Midbrain (tissue), 1 donor: ENCODE measurements at places on chromosomes 5 and 9.

- no peak for DNase-seq
Measured at GRCh38 chr5:54769072-54769471, 216.3 kb downstream of the ESM1 start.

DNA sequence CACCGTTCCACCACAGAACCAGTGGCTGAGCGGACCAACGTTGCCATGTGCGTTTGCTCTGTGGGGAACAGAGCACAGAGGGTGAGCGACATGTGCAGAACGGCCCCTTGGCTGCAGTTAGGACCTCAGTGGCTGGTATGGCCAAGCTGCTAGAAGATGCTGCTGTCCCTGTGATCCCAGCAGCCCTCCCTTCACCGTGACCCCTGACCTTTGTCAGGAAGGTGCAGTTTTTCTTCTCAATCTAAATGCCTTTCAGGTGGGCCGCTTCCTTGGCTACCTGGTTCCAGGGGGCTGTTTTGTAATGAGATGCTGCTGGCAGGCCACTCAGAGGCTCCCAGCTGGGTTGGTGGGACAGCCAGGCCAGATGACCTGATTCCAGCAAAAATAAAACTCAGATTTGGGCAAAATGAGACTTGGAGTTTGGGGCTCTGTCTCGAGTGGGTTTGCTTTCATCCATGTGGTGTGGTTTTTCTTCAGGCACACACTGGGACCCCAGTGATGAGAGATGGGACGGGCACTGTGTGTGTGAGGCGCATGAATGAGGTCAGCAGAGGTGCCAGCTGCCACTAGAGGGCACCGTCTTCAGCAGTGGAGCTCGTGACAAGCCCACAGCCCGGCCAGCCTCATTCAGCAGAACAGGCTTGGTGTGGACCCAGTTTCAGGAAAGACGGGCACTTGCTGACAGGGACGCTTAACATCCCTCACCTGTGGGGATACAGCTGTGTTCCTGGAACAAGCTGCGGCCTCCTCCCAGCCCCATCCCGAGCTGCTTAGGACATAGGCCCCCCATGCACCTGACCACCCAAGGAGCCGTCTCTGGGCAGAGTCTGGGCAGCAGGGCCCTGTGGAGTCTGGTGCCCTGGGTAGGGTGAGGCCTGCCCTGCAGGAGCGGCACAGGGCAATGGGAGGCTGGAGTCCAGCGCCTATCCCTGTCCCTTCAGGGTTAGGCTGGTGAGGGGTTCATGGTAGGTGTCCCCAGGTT is 4.1 kb downstream of the MRPS2 start:
- DNase-seq = peak; percentile 59

- no peak for DNase-seq
Measured at GRCh38 chr5:113866763-113867162, 353.3 kb downstream of the YTHDC2 start.

DNA sequence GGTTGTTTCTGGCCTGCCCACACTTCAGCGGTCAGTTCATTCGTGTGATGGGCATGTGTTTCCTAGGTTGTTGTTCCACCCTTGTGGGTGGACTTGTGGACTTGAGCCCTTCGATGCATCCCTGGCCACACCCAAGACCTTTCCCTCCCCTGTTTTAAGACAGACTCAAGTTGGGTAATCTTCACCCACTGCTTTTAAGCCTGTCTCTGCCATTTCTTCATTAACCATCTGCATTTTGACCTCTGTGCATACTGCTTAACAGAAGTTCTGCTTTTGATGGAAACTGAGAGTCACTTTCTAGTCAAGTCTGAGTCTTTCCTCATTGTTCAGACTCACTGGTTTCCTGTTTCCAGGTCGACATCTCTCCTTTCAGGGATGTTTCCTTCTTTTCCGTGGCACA is 233.7 kb downstream of the ARHGEF28 start:
- no peak for DNase-seq

GRCh38 chr5:32709750-32710549 is 1.2 kb upstream of the NPR3 start:
- peak; percentile 45 for DNase-seq

DNA sequence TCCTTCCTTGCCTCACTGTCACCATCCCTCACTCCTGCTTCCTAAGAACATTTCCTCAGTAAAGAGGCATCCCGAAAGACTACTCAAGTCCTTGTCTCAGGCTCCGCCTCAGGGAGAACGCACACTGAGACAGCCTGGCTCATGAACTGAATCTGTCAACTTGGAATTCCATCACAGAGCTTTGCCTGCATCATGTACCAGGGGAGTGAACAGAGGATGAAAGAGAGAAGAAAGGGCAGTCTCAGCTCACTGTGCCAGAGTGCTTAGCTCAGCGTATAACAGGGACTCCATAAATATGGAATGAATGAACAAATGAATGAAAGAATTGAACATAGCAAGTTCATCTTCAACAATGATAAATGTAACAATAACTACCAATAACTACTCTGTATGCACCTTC is 68.7 kb upstream of the SLC1A3 start:
- no peak for DNase-seq

DNA sequence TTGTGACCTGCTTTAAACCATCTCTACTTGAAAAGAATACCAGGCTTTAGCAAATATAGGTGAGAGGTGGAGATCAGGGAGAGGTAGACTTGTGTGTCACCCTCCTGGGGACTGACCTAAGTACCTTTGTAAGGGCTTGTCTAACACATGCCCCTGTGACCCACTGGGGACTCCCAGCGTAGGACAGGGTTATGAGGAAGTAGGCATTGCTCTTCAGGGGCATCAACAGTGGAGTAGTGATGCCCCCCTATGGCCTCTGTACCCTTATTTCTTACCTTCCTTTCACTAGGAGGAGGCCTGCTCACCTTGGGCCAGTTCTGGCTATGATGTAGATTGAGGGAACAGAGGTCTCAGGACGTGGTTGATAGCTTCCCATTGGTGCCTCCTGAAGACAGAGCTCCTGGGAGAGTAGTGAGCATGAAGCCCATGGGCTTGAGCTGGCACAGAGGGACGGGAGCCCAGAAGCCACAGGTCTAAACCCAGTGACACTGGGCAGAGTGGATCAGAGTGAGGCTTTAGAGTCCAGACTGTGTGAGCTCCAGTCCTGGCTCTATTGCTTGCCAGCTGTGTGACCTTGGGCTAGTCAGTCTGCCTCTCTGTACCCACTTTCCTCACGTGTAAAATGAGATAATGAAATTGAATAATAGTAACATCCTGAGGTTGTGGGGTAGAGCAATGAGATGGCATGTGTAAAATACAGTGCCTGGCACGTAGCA is 191.7 kb downstream of the AOPEP start:
- no peak for DNase-seq

- DNase-seq = no peak
Measured at GRCh38 chr5:6431214-6432195, 17.2 kb upstream of the UBE2QL1 start.

DNA sequence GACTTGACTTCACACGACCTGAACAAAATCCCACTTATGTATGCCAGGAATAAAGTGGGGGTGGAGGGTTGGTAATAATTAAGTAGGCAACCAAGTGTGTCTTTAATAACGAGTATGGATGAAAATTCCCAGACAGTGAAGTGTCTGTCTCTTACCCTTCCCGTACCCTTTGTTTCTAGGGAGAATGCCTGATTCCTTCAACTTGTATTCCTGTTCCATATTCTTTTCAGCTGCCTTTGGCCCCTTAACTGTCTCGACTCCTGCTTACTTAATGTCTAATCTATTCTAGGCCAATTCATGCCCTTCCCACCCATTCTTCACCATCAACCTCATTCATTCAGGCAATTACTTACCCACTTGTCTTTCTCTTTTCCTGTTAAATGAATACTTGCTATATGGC is 380.5 kb downstream of the RAB3C start:
- no peak for DNase-seq

- no peak for DNase-seq
Measured at GRCh38 chr9:2180154-2180553, 165.0 kb downstream of the SMARCA2 start.

DNA sequence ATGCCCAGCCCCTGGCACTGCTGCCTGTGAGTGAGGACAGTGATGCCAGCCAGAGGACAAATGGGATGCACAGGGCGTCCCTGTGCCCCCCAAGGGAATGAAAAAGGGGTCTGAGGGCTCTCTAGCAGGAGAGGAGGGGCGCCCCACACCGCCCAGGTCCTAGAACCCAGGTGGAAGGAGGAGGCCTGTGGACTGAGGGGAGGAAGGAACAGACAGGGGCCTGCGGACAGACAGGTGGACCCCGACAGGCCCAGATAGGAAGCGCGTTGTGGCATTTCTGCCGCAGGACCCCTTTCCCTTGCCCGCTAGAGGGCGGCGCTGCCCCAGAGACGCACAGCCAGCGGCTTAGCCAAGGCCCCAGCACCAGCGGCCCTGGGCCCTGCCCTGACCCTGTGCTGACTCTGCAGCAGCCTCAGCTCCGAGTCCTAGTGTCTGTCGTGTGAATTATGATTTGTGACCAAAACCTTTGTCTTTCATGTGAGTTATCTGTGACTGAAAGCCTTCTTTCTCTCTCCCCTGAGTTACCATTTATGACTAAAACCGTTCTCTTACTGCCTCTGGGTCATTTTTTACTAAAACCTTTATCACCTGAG is 30.7 kb downstream of the TRIP13 start:
- peak; percentile 63 for DNase-seq

DNA sequence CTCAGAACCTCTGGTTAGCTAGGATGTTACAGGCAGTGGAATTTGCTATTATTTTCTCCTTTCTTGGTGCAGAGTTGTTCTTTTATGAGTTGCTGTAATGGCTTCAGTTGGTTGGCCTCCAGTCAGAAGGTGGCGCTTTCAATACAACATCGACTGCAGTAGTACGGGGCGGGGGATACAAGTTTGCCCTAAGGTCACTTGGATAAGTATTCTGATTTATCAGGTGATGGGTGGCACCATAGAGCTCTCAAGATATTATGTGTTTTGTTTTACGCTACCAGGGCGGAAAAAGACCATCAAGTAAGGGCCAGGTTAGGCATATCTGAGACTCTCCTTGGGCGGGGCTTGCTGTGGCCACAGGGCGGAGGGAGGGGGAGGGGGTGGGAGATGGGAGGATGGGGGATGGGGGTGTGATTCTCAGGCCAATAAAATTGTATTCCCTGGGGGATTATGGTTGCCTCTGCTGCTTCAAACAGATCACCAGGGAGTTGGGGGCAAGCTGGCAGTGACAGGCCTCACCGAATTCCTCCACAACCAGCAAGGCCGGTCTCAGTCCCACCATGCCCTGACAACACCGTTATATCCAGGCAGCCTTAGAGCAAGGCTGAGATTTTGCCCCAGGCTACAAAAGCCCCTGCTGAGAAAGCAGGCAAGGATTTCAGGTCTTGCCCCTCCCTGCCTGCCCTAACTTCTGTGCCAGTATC is 15.9 kb upstream of the RNF38 start:
- DNase-seq = no peak

- peak; percentile 87 for DNase-seq
Measured at GRCh38 chr5:165630261-165630778, 2124.9 kb downstream of the MAT2B start.
